NCI-H446 treated with DMSO at 0.1 percent for 48 hours (cell line): ENCODE measurements at places on chromosomes 7 and 10.

- no peak for DNase-seq
Observed at GRCh38 chr7:99040104-99040958, 103.6 kb downstream of the SMURF1 start.

GRCh38 chr7:117674617-117675016 is 194.8 kb downstream of the CFTR start:
- DNase-seq, result no peak

DNA sequence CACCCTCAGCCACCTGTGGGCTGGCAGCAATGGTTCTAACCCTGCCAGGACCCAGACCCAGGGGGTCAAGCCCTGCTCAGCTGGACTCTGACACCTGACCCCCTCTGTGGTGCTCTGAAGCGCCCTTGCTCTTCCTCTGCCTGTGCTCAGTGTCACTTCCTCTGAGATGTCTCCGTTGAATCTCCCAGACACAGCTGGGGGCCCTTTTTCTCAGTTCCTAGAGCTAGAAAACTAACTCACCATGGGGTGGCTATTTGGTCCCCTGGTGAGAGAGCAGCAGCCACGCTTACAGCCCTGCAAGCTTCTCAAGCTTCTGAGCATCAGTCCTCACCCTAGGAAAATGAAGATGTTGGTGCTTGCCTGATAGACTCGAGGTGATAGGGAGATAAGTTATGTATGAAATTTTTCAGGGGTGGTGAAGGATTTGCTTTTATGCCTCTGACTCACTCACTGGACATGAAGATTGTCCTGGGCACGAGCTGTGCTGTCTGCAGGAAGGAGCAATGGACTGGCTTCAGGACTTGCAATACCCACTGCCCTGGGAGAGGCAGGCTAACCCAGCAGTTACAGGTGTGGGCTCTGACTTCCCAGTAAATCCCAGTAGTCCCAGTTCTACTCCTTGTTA is 29.6 kb downstream of the COL13A1 start:
- no peak for DNase-seq

- no peak for DNase-seq
Observed at GRCh38 chr10:67925449-67926005, 41.1 kb downstream of the SIRT1 start.

GRCh38 chr7:2820508-2820934 is 23.6 kb downstream of the GNA12 start:
- no peak for DNase-seq

- no peak for DNase-seq
Observed at GRCh38 chr10:95279042-95279820, 11.6 kb downstream of the PDLIM1 start.

DNA sequence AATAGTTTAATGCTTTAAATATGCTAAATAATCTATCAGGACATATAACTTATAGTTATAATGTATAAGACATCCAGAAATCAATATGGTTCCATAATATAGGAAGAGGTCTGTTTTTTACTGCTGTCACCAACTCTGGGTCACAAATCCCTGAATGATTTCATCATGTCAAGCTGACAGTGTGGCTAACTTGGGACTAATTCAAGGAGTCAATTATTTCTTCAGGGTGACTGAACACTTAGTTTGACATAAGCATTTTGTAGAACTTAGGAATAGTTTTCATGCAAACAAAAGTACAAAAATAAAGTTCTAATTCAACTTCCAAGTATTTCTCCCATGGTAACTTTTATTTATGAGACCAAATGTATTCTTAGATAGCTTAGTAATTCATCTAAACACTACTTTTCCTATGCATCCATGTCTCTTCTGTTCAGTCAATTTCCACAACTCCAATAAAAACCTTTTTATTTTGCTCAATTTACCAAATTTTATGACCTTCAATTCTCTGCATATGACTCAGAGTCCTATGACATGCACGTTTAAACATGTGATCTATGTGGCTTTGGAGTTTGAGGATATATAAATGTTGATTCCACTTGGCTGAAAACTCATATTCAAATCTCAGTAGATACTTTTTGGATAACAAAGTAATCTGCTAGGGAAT is 40.3 kb upstream of the GNAT3 start:
- no peak for DNase-seq

GRCh38 chr7:39540320-39540719 is 25.9 kb upstream of the YAE1 start:
- DNase-seq, result no peak

DNA sequence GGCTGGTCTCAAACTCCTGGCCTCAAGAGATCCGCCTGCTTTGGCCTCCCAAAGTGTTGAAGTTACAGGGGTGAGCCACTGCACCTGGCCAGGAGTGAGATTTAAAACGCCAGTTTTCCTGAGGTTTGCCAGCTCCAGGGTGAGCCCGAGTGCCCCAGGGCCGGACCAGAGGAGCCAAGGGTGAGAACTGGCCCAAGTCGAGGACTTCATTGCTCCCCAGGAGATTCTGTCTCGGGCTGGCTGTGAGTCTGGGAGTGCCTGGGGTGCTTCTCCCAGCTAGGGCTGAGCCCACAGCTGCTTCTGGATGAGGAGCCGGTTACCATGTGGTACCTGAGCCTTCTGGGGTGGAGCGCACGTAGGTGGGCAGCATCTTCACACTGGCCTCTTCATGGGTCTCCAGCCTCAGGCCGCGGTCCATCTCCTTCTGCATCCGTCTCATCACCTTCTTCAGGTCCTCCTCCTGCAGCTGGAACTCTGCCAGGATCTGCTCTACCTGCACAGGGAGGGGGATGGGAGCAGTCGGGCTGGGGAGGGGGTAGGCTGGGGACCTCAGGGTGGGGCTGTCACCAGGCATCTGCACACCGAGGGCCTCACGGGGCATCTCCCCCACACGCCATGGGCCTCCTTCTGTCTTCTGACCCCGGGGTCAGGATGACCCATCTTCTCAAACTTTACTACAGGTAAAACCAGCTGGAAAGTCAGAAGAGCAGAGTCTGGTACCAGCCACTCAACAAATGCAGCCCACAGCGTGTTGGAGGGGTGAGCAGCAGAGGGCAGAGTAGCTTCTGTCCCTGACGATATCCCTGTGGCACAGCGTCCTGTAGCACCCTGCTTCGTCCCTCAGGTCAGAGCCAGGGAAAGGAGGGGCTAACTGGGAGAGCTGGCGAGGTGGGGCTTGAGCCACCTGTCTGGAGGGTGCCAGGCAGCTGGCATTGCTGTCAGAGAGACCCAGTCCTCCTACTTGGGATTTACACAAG is 12.1 kb upstream of the MYL7 start:
- DNase-seq, result no peak

DNA sequence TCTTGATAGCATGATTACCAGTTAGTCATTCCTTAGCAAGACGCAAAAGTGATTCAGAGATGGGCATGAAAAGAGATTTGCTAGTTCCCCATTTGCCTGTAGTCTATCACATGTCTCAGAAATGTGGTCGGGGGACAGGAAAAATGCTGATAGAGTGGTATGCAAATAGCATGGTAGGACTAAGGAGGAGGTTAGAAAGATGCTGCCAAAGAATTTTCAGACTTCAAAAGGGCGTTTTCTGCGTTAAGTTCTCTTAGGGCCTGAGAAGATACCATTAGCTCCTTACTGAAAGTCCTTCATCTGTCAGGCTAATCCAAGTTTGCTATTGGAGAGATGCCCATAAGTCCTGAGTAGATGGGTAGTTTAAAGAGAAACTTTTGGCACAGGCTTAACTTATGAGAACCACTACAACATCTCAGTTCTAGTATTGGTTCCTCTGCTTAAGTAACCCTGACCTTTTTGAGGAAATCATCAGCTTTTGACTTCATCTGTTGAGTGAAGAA is 2.7 kb downstream of the CALD1 start:
- no peak for DNase-seq

DNA sequence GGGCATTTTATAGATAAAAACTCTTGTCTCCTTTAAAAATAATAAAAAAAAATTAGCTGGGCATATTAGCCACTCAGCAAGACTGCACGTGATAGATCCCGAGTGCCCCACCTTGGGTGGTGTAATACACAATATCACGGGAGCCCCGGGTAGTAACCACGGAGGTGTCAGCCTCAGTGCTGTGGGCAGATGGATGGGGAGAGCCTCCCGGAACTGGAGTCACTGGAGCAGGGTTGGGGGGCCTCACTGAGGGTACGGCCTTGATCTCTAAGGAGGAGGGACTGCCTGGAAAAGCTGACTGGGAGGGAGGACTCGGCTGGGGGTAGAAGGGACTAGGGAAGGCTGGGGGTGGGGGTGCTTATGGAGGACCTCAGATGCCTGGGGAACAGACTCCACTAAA is 12.6 kb downstream of the LEP start:
- no peak for DNase-seq

- no peak for DNase-seq
Observed at GRCh38 chr7:84998665-84999064, 188.2 kb downstream of the SEMA3D start.

GRCh38 chr10:74828946-74829345 is 2.5 kb downstream of the KAT6B start:
- DNase-seq, result no peak

- DNase-seq, result no peak
Observed at GRCh38 chr7:54769203-54769602, 10.2 kb upstream of the SEC61G start.

DNA sequence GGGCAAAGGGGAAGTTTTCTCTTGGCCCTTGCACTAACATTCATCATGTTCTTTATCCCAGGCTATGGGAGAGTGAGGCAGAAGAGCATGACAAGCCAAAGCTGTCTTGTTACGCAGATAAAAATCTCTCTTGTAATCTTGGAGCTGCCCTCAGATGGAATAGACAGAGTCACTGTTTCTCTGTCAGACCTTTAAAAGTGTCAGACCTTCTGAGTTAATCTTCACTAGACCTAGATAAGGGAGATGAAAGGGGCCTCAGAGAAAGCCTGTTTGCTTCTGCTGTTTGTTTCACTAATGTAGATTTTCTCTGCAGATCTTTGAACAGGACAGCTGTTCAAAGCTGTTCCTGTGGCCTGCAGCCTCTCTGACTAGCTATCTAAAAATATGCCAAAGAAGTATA is 112.9 kb downstream of the KIF20B start:
- DNase-seq, result no peak

DNA sequence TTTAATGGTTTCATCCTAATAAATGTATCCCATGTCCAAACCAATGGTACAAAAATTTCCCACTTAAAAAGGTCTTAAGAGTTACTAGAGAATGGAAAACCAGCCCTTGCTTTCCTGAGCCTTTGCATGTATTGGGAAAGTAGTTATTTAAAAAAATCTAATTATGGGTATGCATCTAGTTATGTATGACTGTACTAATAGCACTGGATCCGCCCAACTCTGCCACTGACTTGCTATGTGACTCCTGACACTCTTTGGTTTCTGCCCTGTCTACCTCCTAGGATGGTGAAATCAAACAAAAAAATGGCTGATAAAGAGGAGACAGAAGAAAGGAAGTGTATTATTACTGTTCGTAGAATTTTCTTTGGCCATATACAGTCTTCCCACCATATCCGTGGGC is 110.4 kb upstream of the CCDC6 start:
- DNase-seq, result no peak

DNA sequence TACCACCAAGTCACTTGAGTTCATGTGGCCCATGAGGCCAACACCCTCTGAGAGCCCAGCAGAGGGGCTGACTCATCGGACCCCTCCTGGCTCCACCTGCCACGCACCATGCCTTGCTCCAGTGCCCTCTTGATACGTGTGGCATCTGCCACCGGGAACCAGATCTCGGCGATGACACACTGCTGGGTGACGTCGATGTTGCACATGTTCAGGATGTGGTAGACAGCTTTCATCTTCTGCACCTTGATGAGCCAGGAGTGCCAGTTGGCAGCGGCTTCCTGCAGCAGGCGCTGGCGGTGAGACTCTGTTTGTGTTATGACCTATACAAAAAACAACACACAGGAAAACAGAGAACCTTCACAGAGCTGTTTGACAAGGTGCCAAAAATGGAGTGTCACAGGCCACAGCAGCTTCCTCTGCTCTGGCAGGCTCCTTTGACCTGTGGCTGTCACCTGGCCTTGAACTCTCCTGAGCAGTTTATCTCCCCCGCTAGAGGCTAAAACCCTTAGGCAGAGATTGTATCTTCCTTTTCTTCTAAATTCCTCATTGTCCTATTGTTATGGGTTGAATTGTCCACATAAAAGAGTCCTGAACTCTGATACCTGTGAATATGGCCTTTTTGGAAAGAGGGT is 45.2 kb upstream of the TMEM213 start:
- peak; percentile 56 for DNase-seq

- DNase-seq, result no peak
Observed at GRCh38 chr7:127446842-127447241, 54.3 kb upstream of the ZNF800 start.

DNA sequence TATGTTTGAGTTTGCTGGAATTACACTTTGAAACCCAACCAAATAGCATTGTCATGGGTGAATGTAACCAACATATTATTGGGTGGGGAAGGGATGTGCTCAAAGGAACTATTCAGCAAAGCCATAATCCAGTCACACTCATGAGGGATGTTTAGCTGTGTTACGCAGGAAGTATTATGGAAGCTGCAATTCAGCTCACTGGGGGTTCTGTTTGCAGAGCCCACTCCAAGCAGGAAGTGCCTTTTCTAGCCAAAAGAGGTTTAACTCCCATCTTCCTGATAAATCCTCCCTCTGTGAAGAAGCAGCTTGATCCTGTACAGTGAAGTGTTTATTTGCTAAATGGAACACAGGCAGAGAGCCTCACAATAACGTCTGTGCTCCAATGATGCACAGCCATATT is 172.5 kb downstream of the GLI3 start:
- no peak for DNase-seq

DNA sequence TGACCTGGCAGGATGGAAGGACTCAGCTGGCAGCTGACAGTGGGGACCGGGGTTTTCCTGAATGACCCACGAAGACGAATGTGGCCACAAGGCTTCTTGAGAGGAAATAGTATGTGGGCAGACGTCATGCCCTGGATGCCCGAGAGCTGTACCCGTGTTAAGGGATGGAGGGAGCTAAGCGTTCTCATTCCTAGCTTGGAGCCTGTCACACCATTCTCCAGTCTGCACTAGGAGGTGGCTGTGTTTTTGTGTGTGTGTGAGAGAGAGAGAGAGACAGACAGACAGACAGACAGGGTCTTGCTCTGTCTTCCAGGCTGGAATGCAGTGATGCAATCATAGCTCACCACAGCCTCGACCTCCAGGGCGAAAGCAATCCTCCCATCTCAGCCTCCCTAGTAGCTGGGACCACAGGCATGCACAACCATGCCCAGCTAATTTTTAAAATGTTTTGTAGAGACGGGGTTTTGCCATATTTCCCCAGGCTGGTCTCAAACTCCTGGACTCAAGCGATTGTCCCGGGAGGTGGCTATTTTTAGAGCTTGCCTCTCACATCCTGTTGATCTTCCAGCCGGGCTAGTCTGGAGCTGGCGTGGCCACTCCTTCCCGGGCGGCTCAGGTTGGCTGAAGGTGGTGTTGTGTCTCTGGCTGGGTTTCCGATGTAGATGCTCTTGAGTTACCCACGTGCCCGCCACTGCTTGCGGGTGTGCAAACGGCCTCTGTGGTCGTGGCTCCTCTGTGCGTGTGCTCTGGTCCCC is 2.1 kb downstream of the AMZ1 start:
- no peak for DNase-seq

GRCh38 chr7:105136221-105136620 is 122.2 kb downstream of the KMT2E start:
- no peak for DNase-seq

- no peak for DNase-seq
Observed at GRCh38 chr7:84876061-84876821, 310.6 kb downstream of the SEMA3D start.

GRCh38 chr10:86313621-86314041 is 53.0 kb downstream of the GRID1 start:
- no peak for DNase-seq

- DNase-seq, result no peak
Observed at GRCh38 chr10:2701802-2702201, 365.5 kb upstream of the PFKP start.

GRCh38 chr7:80942261-80943041 is 23.6 kb upstream of the SEMA3C start:
- peak; percentile 53 for DNase-seq
